ENCODE measurements at places on chromosomes 3 and 15.

DNA sequence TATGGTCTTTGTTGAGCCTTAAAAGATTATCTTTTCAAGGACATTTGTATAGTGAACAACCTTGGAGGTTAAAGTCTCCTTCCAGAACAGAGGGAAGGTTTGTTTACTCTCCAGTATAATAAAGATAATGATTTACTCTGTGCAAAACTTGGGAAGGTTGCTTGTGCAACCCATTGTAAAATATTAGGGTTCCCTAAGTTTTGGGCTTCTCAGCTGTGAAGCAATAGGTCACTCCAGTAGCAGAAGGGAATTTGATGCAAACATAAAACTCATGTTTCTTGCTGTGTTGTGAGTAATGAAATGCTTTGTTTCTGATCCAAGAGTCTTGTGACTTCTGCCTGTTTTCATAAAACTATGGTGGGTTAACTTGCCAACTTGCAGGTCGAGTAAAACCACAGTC, 177.5 kb downstream of the SUCNR1 start:
- DNase-seq, result no peak

GRCh38 chr15:69843276-69843899, 254.3 kb downstream of the TLE3 start:
- no peak for DNase-seq

DNA sequence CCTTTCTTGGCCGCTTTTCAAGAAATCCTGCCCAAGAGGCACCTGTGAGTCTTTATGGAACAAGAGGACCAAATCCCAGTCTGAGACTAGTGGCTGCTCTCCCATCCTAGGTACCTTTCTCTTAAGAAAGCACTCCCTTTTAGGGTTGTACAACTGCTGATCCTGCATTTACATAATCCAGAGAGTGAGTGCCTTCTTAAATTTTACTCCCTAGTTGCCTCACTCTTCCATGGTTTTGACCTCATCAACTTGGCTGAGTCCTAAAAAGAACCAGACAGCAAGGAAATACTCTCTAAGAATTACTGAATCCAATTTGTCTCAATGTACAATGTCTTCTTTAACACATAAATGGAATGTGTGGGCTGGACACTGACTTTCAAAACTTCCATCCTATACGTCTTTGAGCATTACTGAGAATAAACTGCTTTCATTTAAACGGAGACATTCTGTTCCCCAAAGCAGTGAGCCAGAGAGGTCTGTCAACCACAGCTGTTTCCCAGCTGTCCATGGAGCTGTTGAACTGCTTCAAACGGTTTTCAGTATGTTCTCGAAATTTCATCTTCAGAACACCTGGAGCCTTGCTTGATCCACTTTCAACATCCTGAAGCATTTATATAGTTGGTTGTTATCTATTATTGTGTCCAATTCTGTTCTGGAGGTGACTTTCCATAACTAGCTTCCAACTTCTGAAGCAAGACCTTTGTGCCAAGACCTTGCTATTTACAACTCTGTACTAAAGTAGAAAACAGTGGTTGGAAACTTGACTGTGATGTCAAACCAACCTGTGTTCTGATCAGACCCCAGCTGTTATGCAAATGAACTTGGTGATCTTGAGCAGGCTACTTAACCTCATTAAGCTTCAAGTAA, 179.1 kb downstream of the SLC9A9 start:
- DNase-seq, result no peak

- no peak for DNase-seq
Measured at GRCh38 chr3:71463617-71464016, 119.9 kb downstream of the FOXP1 start.

DNA sequence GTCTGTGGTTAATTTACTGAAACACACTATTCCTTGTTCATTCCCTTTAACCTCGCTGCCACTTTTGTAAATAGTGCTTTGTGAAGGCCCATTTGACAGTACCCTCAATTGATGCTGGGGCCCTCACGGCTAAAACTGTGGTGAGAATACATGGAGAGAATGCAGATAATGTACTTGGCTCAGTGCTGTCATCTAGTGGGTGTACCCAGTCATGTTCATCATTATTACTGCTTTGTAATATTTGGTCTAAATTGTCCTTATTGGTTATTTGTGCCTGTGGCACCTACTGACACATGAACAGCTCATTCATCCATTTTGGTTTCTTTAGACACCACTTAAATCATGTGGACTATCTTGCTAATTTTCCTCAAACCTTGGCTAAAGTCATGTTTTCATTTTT, 543.6 kb downstream of the EDEM1 start:
- DNase-seq, result no peak

DNA sequence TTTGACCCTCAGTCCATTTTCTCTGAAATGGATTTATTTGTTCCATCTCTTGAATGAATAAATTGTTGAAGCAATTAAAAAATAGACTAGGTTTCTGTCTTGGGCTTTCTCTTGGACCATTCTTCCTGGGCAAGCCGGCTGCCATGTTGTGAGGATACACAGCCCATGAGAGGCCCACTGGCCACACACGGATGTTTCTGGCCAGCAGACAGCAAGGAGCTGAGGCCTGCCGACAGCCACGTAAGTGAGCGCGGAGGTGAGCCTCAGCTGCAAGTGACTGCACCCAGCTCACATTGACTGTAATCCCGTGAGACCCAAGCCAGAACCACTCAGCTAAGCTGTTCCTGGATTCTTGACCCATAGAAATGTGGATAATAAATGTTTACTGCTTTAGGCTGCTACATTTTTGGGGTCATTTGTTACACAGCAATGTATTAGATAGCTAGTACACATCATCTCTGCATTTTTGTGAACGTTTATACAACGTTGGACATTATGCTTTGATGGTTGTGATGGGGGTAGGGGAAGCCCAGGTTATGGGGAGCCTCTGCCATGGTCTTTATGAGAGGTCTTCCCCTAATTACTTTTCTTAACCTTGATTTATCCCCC, 22.8 kb downstream of the IDH3A start:
- no peak for DNase-seq

- DNase-seq, result no peak
Measured at GRCh38 chr3:169610888-169611291, 52.6 kb downstream of the MECOM start.

DNA sequence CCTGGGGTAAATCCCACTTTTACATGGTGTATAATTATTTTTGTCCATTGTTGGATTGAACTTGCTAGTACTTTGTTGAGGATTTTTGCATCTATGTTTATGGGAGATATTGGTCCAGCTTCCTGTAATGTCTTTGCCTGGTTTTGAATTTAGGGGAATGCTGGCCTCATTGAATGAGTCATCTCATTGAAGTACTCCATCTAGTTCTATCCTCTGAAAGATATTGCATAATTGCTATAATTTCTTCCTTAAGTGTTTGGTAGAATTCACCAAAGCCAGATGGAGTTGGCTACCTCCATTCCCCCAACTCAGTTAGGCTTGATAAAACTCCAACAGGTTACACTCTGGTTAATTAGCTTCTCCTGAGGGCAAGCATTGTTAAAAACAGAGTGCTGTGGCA, 237.4 kb upstream of the TGFBR2 start:
- DNase-seq, result no peak

GRCh38 chr3:155497930-155498647, 204.6 kb upstream of the STRIT1 start:
- no peak for DNase-seq

DNA sequence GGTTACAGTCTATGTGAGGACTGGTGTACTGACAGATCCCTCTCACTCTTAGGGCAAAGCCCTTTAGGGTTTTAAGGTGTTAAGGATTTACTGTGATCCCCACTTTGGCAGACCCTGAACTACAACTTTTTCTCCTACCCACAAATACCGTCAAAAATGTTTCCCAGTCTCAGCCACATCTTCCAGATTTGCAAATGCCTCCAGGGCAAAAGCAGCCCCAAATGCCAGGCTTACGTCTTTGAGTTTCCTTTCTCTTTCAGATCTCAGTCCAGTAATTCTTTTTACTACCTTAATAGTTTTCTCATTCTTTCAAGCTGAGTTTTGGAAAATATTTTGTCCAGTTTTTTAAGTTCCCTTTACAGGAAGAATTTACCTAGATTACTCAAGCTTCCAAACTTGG, 13.4 kb upstream of the ITGA11 start:
- no peak for DNase-seq

DNA sequence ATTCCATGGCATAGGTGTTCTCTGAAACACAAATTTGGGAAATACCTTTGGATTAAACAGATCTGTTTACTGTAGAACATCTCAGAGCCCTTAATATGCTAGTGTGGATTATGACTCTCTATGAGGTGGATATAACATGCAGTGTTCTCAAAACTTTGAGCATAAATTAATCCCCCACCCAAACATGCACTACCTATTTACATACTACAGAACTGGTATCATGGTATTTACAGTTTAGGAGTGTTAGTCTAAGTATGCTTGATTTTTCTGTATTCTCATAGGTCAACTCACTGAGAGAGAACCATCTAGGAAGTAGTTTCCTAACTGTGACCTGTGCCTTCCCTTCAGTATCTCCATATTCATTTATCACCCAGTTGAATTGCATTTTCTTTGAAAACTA, 30.9 kb upstream of the ZNF609 start:
- no peak for DNase-seq

- no peak for DNase-seq
Measured at GRCh38 chr15:99538261-99538660, 27.5 kb upstream of the MEF2A start.

- no peak for DNase-seq
Measured at GRCh38 chr3:162777118-162777517, 1280.5 kb downstream of the OTOL1 start.

DNA sequence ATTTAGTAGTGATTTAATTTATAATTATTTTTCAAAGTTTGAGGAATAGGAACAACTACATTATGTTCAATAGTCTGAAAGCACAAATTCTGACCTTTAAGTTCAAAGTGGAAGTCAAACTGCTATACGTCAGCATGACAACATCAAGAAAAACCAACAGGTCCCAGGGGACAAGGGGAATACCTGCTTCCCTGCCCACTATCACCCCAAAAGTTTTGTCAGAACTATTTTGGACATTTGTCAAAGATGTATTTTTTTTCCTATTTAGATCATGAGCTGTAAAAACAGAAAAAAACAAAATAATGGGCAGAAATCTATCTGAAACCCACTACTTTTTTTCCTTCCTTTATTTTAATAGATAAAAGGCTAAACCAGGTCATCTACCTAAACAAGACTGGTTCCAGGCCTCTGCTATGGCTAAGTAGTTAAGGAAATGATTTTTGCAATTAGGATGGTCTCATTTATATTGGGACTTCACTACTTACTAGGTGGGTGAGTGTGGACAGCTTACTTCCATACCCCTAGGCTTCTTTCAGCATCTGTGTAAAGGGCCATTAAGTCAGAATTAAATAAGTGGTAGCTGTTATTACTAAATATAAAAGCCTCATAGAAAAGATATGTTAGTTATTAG, 746.3 kb downstream of the FHIT start:
- DNase-seq, result no peak

GRCh38 chr3:50365842-50366220, 6.5 kb upstream of the TMEM115 start:
- DNase-seq, result no peak

All from effector CD8-positive, alpha-beta T cell (primary cell).